Ovary (tissue), 10 donors: ENCODE measurements at places on chromosomes 13 and 19.

DNA sequence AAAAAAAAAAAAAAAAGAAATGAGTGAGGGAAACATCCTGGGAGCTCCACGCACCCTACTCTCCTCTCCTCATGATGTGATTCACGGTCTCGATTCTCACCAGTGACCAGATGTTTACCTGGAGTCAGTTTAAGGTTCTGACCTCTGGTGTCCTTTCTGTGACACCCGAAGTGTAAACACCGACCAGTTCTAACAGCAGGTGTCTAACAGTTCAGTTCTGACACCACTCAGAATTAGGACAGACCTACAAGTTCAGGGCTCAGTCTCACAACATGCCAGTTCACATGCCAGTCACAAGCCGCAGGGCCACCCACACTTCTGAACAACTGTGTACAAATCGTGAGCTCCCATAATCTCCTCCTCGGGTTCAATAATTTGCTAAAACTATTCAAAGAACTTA, 6.0 kb downstream of the ZNF564 start:
- DNase-seq = no peak

- DNase-seq = no peak
Measured at GRCh38 chr13:44413095-44413494, 39.5 kb downstream of the SERP2 start.

DNA sequence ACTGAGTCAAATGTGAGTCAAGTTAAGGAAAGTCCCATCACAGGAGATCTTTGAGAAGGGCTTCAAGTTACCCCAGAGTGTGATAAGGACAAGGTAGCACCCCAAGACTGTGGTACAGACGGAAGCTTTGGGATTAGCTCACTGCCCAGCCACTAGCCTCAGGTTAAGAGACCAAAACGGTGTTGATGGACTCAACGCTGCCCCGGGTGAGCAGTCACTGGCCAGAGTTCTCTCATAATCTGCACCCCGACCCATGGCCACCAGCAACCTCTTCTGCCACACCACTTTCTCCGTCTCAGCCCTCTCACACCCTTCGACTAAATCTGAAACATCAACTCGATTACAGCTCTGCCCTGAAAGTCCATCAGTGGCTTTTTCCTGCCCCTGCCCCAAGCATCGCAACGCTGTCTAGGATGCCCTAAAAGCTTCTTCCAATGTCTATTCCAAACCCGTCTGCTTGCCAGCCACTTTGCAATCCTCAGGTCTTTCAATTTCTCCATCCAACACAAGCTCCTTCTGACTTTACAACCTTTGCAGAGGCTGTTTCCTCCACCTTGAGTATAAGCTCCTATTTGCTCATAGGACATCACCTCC, 5.6 kb downstream of the HNRNPL start:
- DNase-seq = no peak

GRCh38 chr13:40023595-40024203, 368.2 kb downstream of the COG6 start:
- DNase-seq = no peak

DNA sequence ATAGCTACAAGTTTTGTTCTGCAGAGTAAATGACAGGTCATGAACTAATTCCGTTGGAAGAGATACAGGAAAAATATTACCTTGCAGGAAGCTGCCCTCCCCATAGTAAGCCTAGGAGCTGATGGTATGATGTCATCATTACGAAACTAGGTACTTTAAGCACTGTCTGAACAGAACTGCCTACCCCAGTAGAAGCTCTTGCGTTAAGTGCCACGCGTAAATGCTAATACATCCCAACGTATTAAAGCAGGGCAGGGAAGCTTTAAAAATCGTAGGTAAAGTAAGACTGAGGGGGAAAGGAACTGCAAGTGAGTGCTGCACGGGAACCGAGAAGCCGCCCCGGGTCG, 572 bp downstream of the UGGT2 start:
- no peak for DNase-seq

DNA sequence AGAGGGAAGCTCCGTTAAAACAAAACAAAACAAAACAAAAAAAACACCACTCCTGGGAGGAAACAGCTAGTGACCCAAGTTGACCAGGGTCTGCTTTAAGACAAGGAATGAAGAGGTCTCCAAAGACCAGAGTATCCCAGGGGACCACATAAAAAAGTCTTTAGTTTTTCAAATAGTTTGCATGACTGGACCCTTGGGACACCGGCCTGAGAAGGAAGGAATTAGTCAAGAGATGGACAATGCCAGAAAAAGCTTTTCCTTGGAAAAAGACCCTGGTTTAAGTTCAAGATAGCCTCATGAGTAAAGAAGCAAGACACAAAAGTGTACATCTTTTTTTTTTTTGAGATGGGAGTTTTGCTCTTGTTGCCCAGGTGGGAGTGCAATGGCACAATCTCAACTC, 12.5 kb upstream of the PNMA8B start:
- no peak for DNase-seq

DNA sequence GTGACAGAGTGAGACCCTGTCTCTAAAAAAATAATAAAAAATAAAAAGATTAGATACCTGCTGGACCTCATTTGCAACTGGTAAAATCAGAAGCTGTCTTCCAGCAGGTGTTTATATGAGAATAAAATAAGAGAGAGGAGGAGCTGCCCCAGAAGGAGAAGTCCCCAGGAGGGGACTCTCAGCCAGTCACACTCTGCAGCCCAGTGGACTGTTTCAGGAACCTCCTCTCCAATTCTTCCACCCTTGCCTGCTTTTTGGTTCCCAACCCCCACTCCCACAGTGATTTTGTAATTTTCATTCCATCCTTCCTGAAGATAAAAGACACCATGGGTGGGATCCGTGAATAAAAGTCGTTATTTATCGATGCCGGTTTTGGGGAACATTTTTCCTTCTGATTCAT, 56.9 kb upstream of the TSHZ3 start:
- DNase-seq = no peak

- DNase-seq = no peak
Measured at GRCh38 chr19:2627855-2628254, 74.6 kb downstream of the GNG7 start.

- no peak for DNase-seq
Measured at GRCh38 chr13:101323601-101324000, 92.7 kb downstream of the NALCN start.

DNA sequence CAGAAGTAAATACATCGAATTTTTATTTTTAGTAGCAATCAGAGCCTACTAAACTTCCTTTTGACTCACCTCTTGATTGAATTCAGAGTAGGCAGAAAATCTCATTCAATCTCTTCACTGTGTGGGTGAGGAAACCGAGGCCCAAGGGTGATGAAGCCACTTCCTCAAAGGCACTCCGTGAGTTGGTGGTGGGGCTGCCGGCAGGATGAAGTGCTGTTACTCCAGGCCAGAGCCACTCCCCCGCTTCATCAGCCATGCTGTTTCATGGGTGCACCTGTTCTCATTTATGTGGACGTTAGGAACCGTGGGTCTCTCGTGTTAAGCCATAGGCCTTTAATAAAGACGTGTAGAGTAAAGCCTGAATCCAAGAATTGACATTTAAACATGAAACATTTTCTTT, 13.2 kb downstream of the ING1 start:
- DNase-seq = no peak

GRCh38 chr19:45773384-45773783, 4.3 kb upstream of the SIX5 start:
- no peak for DNase-seq

DNA sequence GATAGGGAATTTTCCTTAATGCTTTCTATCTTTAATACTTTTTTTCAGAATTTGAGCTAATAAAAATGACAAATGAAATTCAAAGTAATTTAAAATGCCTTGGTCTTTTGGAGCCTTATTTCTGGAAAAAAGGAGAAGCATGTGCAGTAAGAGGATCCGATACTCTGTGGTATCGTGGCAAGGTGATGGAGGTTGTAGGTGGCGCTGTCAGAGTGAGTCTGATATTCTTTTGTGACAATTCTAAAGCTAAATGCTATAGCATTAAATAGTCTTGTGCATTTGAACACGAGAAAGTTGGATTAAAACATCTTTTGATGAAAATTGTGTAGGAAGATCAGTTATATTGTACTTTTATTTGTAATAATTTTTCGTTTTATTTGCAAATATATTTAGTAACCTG, 95.0 kb downstream of the RNF17 start:
- DNase-seq = no peak
